Stimulated activated CD8-positive, alpha-beta memory T cell treated with anti-CD3 and anti-CD28 coated beads, Interleukin-7, amount 100 ng/mL, for 4 hours (primary cell): ENCODE measurements at places on chromosomes 12 and 14.

DNA sequence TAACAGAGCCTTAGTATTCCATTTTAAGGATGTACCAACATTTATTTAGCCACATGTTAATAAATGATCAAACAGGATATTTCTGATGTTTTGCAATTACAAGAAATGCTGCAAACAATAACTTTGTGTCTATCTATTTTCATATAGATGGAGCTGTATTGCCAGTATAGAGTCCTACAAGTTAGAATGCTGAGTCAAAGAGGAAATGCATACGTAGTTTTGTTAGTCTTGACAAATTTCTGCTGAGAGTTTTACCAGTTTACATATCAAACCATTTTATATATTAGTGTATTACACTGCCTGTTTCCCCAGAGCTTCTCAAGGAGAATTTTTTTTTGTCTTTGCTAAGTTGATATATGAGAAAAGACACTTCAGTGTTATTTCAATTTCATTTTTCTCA, 541.7 kb downstream of the SLC16A7 start:
- no peak for DNase-seq

GRCh38 chr12:51726931-51727330, 121.6 kb downstream of the FIGNL2 start:
- no peak for DNase-seq

GRCh38 chr12:2691006-2691344, 103.8 kb upstream of the FKBP4 start:
- DNase-seq = peak; percentile 38

DNA sequence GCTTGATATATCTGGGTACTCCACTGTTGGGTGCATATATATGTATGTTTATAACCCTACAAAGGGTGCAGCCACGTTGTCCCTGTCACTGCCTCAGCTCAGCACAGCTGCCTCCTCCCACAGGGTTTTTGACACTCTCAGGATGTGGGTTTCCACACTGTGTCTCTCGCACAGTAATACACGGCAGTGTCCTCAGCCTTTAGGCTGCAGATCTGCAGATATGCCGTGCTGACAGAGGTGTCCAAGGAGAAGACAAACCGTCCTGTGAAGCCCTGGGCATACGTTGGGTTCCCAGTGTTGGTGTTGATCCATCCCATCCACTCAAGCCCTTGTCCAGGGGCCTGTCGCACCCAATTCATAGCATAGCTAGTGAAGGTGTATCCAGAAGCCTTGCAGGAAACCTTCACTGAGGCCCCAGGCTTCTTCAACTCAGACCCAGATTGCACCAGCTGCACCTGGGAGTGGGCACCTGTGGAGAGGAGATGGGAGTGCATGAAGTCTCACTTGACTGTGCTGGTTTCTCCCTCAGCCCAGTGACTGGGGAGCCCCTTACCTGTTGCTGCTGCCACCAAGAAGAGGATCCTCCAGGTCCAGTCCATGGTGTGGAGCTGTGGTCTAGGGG, 498.7 kb downstream of the TMEM121 start:
- peak; percentile 36 for DNase-seq

DNA sequence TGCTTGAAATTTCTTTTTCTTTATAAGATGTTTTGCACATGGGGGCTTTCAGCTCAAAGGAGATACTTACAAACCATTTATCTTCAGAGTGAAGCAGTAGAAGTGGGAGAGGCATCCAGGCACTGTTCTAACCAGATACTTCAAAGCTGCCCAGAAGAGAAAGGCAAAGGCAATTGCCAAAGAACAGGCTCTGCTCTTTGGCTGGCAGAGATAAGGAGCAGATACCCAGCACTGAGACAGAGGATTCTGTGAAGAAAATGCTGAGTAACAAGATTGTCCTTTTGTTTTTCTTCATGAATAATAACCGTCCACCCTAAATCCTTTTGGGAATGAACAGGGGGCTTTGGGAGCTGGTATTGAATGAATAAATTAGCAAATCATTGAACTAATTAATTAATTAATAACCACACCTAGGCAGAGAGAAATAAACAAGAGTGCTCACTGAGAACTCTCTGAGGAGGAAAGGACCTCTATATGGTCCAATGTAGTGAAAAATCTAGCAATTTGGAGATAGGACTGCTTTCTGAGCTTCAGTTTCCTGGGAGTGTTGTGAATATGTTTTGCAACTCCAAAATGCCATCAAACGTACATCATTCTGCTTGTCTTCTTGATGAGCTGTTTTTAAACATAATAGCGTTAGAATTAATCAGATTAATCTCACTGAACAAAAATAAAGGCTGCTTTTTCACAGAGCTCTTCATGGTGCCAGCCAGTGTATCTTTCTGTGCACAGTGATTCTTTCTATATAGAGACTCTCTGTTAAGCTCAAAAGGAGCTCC, 192.8 kb upstream of the AMIGO2 start:
- DNase-seq = no peak

DNA sequence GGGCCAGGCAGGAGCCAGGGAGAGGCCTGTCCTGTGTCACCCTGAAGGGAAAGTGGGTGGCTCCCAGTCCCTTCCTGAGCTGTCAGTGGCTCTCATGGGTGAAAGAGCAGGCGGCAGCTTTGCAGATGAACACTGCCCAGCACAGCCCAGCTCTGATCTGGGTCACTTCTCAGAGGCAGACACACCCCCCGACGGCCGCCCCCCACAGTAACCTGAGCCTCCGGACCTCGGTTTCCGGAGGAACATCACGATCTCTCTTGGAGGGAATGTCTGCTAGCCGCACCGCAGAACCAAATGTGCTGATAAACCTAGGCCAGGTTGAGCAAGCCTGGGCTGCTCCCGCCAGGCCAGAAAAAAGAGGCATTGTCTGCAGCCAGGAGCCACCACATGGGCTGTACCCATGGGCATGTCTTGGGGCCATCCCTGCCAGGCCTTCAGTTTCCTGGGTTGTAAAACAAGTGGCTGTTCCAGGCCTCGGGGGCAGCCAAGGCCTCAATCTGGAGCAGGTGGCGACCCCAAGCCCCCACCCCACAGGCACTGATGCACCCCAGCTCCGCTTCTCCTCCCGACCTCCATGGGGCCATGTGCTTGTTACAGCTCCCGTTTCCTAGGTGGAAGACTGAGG, 57.6 kb downstream of the NCOR2 start:
- DNase-seq = no peak

DNA sequence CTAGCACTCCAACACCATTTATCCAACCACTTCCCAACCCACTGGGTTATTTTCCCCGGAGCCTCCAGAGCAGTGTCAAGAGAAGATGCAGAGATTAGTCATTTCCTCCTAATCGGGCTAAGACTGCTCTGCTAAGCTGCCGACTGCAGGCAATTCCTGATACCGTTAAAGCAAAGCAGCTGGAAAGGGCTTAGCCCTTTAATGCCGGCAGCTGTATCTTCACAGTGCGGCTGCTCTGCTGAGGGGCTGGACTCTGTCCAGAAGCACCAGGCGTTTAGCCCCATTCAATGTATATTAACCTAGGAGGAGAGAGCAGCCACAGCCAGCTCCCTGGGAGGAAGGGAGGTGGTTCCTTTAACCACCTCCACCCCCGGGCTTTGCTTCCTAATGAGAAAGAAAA, 11.1 kb downstream of the AQP6 start:
- no peak for DNase-seq

- DNase-seq = no peak
These were observed 425.9 kb upstream of the TBX3 start for GRCh38 chr12:115109863-115110262.

- no peak for DNase-seq
These were observed 97.9 kb upstream of the NUDT4 start for GRCh38 chr12:93279565-93280412.

DNA sequence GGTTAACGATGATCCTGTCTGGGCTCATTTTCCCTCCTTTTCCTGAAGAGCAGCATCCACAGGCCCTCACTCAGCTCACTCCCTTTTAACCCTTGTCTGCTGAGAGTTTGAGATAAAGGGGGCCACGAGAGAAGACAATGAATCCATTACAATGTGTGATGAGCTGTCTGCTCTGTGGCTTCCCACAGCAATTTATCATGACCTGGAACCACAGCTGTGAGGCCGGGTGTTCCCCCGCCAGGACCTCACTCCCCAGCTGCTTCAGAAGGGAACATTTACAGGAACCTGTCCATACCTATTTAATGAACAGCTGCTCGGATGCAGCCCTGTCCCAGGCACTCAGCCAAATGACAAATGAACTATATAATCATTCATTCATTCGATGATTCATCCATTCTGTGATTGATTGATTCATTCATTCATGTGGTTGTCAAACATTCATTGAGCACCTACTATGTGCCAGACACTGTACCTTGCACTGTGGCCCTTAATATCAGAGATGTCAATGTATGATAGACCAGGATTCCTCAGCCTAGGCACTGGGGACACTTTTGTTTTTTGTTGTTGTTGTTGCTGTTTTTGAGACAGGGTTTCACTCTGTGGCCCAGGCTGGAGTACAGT, 18.5 kb upstream of the P2RX7 start:
- DNase-seq = no peak

DNA sequence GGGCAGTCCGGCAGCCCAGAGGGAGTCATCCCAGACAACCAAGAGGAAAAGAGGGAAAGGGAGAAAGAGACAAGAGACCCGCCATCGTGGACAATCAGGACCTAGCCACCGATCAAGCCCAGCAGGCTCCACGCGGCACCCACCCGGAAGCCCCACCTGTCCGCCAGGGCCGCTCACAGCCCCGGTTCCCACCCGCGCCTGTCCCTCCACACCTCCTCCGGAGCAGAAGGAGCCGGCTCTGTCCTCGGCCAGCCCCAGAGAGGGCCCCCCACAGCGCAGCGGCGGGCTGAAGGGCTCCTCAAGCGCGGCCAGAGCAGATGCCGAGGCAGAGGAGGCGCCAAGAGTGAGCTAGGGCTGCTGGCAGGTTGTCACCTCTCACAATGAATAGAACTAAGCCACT, 784.7 kb upstream of the FBXO33 start:
- DNase-seq = no peak

- DNase-seq = no peak
These were observed 47.2 kb downstream of the MYF5 start for GRCh38 chr12:80763874-80764273.

DNA sequence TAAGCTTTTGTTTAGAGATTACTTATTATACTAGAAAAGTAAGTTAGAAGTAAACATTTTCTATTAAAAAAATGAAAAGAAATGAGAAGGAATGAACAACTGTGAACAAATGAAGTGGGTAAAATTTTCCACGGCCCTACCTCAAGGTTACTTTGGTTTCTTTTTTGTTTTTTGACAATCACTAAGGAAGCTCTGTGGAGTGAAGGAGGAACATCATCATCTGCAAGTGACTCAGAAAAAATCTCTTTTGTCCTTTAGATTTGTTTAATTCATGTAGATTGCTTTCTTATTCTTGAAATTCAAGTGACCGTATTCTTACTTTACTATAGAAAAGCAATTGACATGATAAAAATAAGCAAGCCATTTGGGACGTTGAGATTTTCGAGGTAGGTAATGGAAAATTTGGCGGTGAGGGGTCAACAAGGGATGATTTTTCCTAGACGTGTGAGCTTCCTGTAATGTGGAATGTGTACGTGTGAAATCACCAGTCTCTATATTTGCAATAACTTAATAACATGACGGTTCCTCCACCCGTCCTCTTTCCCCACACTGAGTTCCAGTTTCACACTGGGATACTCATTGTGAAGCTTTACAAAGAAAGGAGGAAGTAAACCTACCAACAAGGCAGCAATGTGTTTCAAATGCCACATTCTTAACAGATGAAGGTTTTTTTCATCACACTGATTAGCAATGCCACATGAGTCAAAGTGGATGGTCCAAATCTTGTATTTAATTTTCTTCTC, 62.3 kb upstream of the EGLN3 start:
- DNase-seq = no peak

DNA sequence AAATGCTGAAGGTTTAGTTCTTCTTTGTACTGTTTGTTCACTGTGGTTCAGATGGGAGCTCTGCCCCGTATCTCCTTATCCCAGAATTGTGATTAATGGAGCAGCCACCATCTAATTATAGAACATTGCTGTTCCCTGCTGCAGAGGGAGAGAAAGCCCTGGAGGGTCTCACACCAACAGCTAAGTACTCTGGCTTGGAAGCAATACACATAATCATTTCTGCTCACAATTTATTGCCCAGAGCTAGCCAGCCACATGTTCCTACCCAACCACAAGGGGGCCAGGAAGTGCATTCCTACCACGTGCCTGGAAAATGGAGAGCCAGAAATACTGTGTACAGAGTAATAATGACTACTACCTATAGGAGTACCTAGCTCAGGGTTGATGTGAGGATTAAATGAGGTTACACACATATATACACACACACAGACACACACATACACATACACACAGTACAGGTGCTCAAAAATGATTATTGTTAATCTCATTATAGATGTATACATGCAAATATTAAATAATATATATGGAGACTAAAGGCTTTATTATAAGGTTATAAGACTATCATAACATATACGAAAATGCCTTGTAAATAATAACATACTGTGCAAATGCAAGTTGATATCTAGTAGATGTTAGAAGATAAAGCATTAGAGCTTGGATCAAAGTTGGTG, 22.3 kb downstream of the MSRB3 start:
- DNase-seq = no peak

GRCh38 chr12:2179058-2179457, 126.3 kb downstream of the CACNA1C start:
- no peak for DNase-seq

- no peak for DNase-seq
These were observed 133.4 kb upstream of the FGD4 start for GRCh38 chr12:32265951-32266350.

DNA sequence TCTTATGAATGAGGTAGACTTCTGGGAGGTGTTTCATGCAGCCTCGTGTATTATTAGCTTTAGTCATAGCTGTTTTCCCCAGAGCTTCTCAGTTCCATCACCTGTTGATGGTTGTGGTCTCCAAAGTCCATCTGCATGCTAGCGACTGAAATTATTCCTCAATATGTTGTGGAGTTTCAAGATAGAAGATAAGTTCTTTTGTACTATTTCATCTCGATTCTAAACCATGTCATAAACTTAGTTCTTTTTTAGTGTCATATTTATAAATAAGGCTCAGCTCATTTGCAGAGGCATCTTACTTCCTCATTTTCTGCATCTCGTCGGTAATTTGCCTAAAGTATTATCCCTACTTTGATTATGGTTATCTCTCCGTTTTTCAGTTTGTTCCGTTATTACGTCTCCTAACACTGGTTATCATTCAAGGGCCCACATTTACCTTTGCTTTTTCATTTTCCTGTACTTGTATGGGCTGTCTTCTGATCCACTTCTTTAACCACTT, 119.1 kb downstream of the ITPR2 start:
- no peak for DNase-seq

DNA sequence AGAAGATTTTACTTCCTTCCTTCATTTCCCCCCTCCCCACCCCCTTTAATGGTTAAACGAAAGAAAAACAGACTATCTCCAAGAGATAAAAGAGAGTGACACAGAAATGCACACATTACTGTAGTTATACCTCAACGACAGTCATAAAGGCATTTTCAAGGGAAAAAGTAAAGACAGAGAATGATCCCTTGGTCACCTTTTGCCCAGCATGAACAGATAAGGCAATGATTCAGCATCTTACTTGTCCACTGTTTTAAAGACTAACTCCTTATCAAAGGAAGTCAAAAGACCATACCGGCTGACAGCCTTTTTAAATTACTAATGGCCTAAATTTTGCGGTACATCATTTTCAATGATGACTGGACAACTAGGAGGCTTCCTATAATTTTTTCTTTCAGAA, 326.6 kb downstream of the PAWR start:
- no peak for DNase-seq
